ENCODE measurements at places on chromosomes 4 and X. TPM values are rescaled to one million over a fixed set of nuclear protein-coding genes. Genes with fewer than 3 reads are reported as not detected.

Gene IQCM
- total RNA-seq = not detected

Gene STBD1
- total RNA-seq = 9.7 TPM

Gene DKK2
- total RNA-seq = not detected

Gene TXK
- 0.31 TPM for total RNA-seq
